Aorta (tissue), 5 donors: ENCODE measurements at places on chromosomes 12 and 14.

DNA sequence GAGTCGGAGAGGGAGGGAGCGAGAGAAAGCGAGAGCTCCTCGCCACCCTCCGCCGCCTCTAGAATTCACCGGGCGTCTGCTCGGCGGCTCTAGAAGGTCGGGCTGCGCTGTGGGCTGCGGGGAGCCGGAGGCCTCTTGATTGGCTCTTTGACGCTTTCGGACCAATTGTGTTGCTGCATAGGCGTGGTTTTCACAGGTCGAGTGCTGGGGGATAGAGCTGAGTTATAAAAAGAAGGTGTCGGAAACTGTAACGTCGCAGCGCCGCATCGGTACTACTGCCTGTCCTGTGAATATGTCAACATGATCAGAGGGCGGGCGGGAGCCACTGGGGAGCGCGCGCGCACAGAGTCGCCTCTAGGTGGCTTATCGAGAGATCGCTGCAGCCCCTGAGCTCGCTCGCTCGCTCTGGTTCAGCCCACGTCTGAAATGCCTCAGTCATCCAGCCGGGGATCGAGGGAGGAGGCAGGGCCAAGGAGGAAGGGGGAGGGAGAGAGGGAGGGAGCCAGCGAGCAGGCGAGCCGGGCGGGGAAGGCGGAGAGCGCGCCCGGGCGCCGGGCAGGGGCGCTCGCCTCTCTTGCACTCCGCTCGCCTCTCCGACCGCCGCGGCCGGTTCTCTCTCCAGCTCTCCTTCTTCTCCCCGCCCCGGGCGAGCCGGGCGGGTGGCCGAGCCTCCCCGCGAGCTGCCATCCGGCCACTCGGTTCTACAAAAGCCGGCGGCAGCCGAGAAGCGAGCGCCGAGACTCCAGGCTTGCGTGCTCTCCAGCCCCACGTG, at the start of gene TBX3:
TBX3 (minus strand) TSS at position 78 of the 772 bp plus-strand sequence. CDS start 975 bp downstream, outside the sequence.
- peak; percentile 95 for DNase-seq

- DNase-seq, result no peak
Observed at GRCh38 chr12:64796205-64796845, 28.1 kb upstream of the TBC1D30 start.

- DNase-seq, result no peak
Observed at GRCh38 chr14:91946622-91947474, 646 bp downstream of the FBLN5 start.

- DNase-seq, result no peak
Observed at GRCh38 chr14:94025720-94026119, 420 bp upstream of the OTUB2 start.

DNA sequence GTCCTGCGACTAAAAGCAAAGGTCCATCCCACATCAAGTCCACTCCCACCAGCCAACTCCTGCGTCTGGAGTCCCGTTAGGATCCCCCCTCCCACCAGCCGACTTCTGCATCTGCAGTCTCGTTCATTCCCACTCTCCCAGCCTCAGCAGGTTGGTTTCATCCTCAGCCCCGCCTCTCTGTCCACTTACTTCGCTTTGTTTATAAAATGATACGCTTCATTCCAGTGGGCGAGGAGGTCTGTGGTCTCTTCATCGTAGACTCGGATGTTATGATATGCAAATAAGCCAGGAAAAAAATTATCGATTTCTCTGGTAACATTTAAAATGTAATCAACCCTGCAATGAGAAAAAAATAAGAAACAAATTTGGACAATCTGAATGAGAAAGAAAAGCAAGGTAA, 56.8 kb downstream of the SSH1 start:
- DNase-seq, result peak; percentile 41

- no peak for DNase-seq
Observed at GRCh38 chr12:24754690-24755638, 193.9 kb downstream of the BCAT1 start.

- no peak for DNase-seq
Observed at GRCh38 chr12:57158665-57159064, 11.2 kb upstream of the LRP1-AS start.

- DNase-seq, result no peak
Observed at GRCh38 chr12:99436584-99436983, 211.0 kb upstream of the GARIN6 start.

- DNase-seq, result no peak
Observed at GRCh38 chr12:48580831-48581230, 11.0 kb upstream of the LALBA start.

DNA sequence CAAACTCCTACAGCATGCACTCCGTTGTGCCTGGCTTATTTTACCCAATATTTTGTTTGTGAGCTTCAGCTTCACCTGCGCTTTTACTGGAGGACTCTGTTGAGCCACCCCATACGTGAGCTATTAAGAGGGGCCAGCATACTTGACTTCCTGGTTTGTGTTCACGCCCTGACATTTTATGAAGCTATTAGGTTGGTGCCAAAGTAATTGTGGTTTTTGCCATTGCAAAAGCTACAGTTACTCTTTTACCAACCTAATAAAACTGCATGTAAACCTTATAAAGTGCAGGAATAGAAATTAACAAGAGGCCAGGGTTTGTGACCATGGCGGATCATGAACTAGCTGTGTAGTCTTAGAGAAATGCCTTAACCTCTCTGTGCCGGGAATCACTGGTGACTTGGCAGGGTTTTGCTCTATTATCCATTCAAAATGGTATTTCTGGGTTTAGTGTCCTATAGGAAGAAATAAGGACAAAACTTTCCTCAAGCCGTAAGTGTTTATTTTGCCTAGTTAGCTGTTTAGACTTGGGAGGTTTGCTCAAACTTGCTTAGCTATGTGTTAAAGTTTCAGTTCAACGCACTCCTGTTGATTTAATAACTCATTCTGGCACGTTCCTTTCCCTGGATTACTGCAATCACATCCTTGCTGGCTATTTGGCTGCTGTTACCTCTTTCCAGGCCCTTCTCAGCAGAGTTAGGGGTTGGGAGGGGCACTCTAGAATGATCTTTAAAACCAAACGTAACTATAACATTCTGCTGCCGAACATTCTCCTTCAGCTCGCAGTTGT, 1027.6 kb downstream of the BCL11B start:
- no peak for DNase-seq

DNA sequence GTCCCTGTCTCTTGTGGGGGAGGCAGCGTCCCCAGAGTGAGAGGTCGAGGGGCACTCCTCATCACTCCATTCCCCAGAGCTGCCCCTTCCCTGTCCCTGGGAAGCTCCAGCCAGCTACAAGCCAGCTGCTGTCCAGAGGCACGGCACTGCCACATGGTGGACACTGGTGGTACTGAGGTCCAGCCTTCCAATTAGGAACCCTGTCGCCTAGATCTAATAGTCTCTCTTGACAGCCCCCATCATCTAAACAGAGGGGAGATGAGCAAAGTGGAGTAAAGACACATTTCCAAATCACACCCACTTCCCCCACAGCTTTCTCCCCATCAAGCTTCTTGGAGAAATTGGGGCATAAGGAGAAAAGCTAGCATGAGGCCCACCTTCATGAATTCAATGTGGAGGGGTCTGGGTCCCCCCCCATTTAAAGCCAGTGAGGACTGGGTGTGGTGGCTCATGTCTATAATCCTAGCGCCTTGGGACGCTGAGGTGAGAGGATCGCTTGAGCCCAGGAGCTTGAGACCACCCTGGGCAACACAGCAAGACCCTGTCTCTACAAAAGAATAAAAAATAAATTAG, 2.1 kb upstream of the INHBE start:
- DNase-seq, result peak; percentile 87

GRCh38 chr12:2125651-2126522, 73.1 kb downstream of the CACNA1C start:
- no peak for DNase-seq

- no peak for DNase-seq
Observed at GRCh38 chr12:94305130-94305957, 154.3 kb downstream of the CEP83 start.

- no peak for DNase-seq
Observed at GRCh38 chr12:2796187-2796666, 1.5 kb downstream of the FKBP4 start.

DNA sequence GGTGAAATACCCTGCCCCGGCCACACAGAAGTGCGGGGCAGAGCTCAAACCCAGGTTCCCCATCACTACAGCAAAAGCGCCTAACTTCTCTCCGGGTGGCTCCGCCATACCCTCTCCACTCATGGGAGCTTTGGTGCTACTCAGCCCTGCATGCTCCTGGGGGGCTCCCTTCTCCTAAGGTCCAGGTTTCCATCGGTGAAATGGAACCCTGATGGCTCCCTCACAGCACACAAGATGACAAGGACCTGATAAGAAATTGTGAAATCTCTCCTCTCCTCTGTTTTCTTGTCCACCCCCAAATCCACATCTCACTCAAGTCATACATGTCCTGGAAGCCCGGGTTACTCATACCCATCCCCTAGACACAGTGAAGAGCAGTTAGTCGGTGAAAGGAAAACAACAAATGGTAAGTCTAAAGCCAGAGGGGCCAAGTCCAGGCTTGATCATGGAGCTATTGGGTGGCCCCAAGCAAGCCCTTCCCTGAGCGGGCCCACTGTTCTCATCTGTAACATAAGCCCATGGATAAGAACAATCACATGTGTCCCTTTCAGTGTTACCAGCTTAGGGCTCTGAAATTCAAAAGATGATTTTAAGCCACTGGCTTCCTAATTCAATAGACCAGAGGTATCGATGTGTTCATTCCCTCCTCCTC, 317.5 kb downstream of the BCL11B start:
- no peak for DNase-seq

GRCh38 chr12:16291032-16291431, 13.5 kb upstream of the SLC15A5 start:
- DNase-seq, result no peak

DNA sequence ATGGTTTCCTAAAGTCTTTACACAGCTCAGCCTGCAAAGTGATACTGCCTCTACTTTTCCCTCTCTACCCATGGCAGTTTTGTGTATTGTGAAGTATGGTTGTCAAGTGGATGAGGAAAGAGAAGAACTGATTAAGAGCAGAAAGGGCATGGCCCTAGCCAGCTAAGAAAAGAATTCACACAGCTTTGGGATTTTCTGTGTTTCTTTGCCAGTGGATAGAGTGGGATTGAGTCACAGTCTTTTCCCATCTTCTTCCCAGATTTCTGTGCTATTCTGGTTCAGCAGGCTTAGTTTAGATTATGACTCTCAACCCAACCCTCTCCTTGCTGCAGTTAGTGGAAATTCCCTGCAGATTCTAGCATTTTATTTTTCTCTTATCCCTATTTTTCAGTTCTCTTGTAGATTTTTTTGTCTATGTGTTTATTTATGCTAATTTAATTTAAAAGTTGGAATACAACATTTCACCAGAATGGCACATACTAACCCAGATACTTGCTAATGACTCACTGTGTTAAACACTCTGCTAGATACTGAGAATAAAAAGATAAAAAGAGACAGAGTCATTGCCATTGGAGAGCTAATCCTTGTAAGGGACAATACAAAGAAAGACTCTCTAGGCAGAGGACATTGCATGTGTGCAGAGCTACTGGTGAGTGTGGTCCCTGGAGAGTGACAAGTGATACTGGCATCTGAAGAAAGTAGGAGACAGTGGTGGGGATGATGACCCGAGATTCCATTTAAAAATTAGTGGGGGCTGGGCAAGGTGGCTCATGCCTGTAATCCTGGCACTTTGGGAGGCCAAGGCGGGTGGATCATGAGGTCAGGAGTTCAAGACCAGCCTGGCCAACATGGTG, 106.3 kb downstream of the ST8SIA1 start:
- DNase-seq, result no peak

GRCh38 chr14:64465191-64465822, at the start of gene AKAP5:
Gene AKAP5 (plus strand): TSS chr14:64465499. CDS start chr14:64468395, 2,896 bp downstream.
- DNase-seq, result peak; percentile 87

DNA sequence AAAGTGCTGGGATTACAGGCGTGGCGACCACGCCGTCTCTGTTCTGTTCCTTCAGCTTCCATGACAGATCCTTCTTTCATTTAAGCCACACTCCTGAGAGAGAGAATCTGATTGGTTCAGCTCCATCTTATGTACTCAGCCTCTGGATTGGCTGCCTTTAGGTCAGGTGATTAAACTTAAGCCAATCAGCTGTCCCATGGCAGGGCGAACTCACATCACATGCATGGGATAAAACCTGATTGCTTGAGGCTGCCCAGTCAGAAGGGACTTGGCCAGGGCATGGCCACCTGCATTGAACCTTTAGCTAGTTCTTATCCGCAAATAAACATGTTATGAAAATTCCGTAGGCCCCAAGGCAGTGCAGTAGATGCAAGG, 274.2 kb downstream of the SUDS3 start:
- DNase-seq, result no peak

DNA sequence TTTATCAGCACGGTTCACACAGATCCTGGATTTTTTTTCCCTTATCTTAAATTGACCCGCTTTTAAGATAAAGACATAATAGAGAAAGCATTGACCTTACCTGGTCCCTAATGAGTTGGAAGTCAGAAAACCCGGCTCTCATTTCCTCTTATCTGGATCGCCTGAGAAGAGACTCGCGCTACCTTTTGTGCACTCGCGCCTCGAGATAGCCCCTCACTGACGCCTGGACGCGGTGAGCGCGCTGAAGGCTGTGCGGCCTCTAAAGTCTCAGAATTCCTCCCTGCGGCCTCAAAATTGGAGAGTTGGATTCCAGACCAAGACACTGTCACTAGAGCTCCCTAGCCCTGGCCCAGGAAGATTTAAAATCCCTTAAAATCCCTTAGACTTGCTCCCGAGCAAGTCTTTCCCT, 7.0 kb downstream of the NKX2-1 start:
- DNase-seq, result no peak

DNA sequence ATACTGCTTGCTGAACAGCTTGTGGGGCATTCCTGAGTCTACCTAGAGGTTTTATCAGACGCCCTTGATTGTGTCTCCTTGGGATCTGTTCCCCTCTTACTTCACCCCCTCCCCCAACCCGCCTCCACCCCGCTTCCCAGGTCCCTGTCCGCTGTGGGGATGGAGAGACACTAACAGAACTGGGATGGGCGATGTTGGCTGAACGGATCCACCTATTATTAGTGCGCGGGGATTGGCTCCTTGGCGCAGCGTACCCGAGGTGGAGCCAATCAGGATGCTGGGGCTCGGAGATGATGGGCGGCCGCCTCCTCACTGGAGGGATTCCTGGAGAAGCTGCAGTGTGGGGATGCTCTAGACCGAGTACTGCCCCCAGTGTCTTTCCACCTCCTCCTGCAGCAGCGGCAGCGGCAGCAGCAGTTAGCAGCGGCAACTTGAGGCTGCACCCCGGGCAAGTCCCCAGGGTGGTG, at the start of gene SYT1:
SYT1 (plus strand) TSS at position 372 of the 467 bp plus-strand sequence.
- DNase-seq, result no peak

DNA sequence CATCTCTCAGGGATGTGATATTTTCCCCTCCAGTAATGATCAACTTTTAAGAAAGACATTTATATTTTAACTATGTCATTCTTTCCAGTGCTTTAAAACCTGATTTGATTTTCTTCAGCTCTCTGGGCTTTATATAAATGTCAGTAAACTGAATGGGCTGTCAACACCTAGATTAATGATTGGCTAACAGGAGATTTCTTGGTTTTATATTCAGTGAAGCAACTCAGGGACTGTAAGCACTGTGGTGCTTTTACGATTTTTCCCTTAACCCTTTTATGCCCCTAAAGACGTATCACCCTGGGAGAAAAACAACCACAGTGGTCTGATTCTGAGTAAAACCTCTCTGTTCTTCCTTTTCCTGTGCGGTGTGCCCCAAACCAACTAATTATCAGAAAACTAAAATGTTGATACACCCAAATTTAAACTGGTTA, 38.0 kb downstream of the PTGER2 start:
- DNase-seq, result no peak
